ENCODE measurements at places on chromosomes 3 and 15.
A peak's percentile ranks its signal among the peaks of the same experiment; 100 is the strongest.

DNA sequence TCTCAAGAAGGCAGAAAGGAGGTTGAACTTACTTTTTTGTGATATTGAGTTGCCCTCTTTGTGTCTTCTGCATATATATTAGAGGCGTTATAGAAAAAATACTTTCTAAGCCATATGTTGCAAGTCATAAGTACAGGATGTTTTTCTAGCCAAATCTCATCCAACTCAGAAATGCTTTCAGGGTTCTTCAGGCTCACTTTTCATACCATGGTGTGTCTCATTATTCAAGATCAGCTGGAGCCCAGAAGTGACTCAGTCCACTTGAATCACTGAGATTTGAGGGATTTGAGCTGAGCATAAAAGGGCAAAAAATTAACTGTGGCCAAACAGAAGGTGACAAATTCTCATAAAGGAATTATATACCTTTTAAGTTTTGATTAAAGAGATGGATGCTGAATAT is 157.3 kb downstream of the WNT5A start:
- H3K27ac ChIP-seq, result no peak overlapping the region
- no peaks in the 10 kb centered on the region for H3K4me1 ChIP-seq
- no peaks in the 10 kb centered on the region for H3K27me3 ChIP-seq
- H3K4me3 ChIP-seq, result no peak overlapping the region

DNA sequence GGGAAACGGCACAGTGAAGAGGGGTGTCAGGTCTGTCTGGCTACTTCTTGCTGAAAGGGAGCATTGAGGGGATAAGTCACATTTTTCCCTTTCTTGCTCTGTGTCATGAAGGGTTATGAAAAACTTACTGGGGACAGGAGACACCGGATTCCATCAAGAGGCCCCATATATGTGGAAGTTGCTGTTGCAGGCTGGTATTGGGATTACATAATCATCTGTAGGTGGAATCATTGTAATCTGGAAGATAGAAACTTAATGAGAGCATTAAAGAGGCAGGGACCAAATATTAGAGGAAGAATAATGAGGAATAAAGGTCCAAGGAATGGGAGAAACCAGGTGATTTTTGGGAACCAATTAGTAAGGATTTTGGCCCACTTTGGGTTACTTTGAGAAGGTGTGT is 4.2 kb upstream of the TCAIM start:
- H3K27ac ChIP-seq, result no peak overlapping the region
- no peaks in the 10 kb centered on the region for H3K36me3 ChIP-seq
- H3K4me3 ChIP-seq, result no peak overlapping the region
- H3K27me3 ChIP-seq, result no peaks in the 10 kb centered on the region
- no peak for DNase-seq
- H3K4me1 ChIP-seq, result no peaks in the 10 kb centered on the region

- DNase-seq, result peak; percentile 73
- H3K27ac ChIP-seq, result peak overlapping the region; percentile 25
- H3K27me3 ChIP-seq, result no peaks in the 10 kb centered on the region
Measured at GRCh38 chr15:61661791-61662190, 398.5 kb downstream of the VPS13C start.

DNA sequence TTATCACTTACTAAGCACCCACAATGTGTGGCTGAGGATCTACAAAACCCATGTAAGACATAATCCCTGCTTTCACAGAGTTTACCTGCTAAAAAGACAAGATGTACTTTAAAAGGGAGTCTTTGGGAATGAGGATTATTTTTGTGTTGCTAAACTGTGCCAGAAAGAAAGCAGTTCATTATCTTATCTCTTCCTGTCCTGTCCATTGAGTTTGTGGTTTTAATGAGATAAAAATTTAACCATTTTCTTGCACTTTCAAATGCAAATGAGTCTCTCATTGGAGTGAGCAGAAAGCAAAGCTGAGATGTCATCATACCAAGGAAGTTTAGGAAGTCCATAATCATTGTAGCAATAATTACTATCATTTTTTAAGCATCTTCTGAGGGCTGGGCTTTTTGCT is 231.2 kb upstream of the ADAMTS9 start:
- DNase-seq, result no peak
- H3K4me3 ChIP-seq, result no peak overlapping the region
- no peaks in the 10 kb centered on the region for H3K27me3 ChIP-seq
- no peaks in the 10 kb centered on the region for H3K36me3 ChIP-seq
- H3K27ac ChIP-seq, result no peak overlapping the region

DNA sequence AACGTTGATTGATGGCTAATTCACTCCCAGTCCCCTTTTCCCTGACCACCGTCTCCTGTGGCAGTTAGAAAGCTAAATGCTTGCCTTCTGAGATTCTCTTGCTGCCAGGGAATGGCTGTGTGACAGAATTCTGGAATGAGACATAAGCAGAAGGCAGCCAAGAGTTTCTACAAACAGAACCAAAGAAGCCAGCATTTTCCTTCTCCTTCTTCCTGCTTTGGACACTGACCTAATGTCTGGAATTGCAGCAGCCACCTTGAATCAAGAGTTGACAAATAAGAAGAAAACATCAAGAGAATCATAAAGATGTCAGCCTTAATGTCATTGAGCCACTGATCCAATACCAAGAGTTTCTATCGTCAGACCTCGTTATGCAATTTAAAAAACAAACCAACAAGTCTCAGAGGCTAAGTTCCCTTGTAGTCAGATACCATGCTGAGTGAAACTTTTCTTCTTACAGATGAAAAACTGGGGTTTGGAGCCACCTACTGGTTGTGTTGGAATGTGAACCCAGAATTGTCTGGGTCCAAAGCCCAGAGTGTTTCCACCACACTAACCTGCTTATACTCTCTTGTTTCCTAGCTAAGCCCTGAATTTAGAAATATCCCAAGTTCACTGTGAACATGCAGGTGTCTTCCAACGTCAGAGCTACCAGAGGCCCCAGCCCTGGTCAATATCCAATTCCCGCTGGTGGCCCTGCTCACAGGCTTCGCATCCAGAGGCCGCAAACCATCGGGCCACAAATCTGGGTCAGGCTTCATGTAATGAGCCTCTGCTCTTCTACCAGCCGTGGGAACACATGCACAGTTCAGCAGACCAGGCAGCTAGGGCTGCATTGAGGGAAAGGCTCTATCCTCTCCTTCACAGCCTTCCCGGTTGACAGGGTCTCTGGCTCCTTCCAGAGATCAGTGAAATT is 42.5 kb downstream of the MCF2L2 start:
- no peaks in the 10 kb centered on the region for H3K27me3 ChIP-seq
- H3K36me3 ChIP-seq, result no peaks in the 10 kb centered on the region
- DNase-seq, result peak; percentile 41
- no peak overlapping the region for H3K4me3 ChIP-seq

DNA sequence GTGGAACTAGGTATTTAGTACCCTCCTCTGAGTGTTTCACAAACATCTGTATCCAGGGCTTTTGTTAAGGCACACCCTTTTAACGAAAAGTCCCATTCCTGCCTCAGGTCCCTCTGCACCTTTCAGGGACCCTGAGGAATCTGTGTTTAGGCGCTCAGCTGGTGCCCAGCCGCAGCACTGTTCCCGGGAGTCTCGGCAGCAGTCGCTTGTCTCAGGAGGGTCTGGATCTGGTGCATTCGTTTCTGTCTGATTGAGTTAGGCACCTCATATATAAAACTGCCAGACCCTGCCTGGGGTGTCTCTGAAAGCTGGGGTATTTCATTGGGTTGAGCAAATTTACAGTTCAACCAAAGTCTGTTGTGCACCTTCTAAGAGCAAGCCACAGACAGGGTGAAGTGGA is 162.8 kb upstream of the TOPAZ1 start:
- no peak for DNase-seq
- no peaks in the 10 kb centered on the region for H3K4me1 ChIP-seq
- no peaks in the 10 kb centered on the region for H3K27me3 ChIP-seq
- H3K4me3 ChIP-seq, result no peak overlapping the region

DNA sequence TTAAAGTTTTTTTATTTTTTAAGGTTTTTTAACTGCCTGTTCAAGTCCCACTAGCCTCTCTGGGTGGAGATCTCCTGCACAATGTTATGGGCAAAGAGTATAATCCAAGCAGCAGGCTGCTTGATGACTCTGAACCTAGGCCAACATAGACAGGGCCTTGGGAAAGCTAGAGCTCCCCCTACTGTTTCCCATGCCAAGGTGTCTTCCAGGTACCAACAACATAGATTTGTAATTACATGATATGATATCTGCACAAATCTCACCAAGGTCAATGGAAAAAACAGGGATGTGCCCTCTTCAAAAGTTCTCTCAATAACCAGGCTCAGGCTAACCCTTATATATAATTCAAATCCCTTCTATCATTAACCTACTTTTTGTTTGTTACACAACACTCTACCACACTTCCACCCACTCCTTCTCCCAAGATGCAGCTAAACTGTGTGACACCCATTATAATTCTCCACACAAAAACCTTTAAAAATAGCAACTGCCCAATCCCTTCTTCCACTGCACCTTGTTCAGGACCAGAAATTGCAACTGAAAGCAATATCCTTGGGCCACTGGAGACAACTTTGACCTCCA is 43.8 kb downstream of the RBM15B start:
- peaks cover 5% of the 10 kb centered on the region for H3K4me1 ChIP-seq
- no peak for DNase-seq
- H3K27me3 ChIP-seq, result no peaks in the 10 kb centered on the region
- H3K36me3 ChIP-seq, result peaks cover 76% of the 10 kb centered on the region
- no peak overlapping the region for H3K27ac ChIP-seq

GRCh38 chr3:197392961-197393360 is 94.5 kb upstream of the DLG1 start:
- peaks cover 11% of the 10 kb centered on the region for H3K4me1 ChIP-seq
- H3K4me3 ChIP-seq, result no peak overlapping the region
- H3K27me3 ChIP-seq, result no peaks in the 10 kb centered on the region
- DNase-seq, result no peak
- H3K27ac ChIP-seq, result no peak overlapping the region

DNA sequence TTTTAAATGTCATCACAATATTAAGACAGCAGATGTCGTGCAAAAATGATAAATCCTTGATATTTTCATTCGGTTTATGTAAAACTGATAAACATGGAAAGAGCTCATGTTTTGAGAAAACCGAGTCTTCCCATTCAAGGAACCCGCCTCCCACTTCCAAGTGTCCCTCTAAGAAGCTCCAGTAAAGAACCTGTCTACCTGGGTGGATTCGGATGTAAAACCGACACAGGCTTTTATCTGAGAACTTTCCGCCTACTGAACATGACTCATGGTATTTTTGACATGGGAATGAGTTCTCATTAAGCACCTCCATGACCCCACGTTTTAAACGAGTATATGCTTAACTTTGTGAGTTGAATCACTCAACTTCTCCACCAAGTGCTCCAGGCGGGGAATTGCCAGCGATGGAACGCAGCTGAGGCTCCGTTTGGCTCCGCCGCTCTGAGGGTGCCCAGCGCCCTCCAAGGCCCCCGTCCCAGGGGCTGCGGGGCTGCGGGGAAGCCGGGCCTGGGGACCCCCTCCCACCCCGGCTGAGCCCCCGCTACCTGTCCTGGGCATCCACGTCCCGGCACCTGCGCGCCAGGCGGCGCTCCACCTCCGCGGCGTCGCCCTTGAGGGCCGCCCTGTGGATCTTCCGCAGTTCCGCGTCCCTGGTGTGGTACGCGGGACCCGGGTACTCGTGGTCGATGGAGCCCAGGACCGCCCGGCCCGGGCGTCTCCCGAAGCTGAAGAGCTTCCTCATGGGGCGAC is 119.9 kb downstream of the LMLN start:
- DNase-seq, result peak; percentile 19
- peak overlapping the region; percentile 47 for H3K4me3 ChIP-seq
- H3K27ac ChIP-seq, result no peak overlapping the region
- peaks cover 15% of the 10 kb centered on the region for H3K4me1 ChIP-seq
- H3K36me3 ChIP-seq, result no peaks in the 10 kb centered on the region
- peaks cover 60% of the 10 kb centered on the region for H3K27me3 ChIP-seq

- peak; percentile 27 for DNase-seq
- no peaks in the 10 kb centered on the region for H3K36me3 ChIP-seq
- H3K27me3 ChIP-seq, result no peaks in the 10 kb centered on the region
- H3K4me3 ChIP-seq, result no peak overlapping the region
Measured at GRCh38 chr15:39922462-39923092, 2.5 kb upstream of the GPR176 start.

DNA sequence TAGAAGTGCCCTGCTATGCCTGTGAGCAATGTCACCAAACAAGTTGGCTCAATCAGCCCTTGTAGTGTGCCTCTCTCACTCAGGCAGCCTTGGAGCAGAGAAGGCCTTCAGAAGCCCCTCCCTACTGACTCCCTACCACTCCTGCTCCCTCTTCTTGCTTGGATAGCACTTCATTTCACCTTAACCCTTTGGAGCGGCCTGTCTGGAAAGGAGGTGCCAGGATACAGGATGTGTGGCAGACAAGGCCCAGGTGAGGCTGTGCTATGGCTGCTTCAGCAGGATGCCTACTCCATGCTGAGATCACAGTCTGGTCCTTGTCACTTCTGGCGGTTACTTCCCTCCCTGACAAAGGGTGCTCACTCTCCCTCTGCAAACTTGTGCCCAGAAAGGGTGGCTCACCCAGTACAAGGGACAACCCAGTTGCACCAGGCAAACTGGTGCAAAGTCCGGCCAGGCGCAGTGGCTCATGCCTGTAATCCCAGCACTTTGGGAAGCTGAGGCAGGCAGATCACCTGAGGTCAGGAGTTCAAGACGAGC is 1.1 kb downstream of the MON1A start:
- peaks cover 17% of the 10 kb centered on the region for H3K4me1 ChIP-seq
- H3K27me3 ChIP-seq, result no peaks in the 10 kb centered on the region
- DNase-seq, result no peak
- peak overlapping the region; percentile 82 for H3K4me3 ChIP-seq
- H3K36me3 ChIP-seq, result no peaks in the 10 kb centered on the region

GRCh38 chr15:63331456-63331855 is 50.2 kb downstream of the CA12 start:
- DNase-seq, result no peak
- no peak overlapping the region for H3K4me3 ChIP-seq
- H3K4me1 ChIP-seq, result no peaks in the 10 kb centered on the region
- H3K27ac ChIP-seq, result no peak overlapping the region
- H3K27me3 ChIP-seq, result peaks cover 4% of the 10 kb centered on the region

DNA sequence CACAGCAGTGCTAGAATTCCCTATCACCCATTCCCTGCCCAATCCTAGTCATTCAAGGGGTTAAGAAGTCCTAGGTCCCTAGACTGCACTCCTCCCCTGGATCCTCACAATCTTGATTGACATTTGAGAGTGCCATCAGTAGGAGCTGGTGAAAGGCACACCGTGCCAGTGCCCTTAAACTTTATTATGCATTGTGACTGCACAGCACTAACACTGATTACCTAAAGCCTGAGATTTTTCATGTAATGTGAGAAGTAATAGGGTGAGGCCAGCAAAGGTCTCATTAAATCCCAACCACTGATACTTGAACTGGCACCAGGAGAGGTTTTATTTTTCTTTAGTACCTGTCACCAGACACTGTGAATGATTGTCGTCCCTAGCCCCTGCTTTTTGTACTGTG is 16.3 kb downstream of the GXYLT2 start:
- H3K27me3 ChIP-seq, result no peaks in the 10 kb centered on the region
- H3K4me1 ChIP-seq, result no peaks in the 10 kb centered on the region
- H3K36me3 ChIP-seq, result no peaks in the 10 kb centered on the region
- no peak for DNase-seq
- H3K4me3 ChIP-seq, result no peak overlapping the region

- H3K36me3 ChIP-seq, result no peaks in the 10 kb centered on the region
- no peaks in the 10 kb centered on the region for H3K27me3 ChIP-seq
- DNase-seq, result no peak
Measured at GRCh38 chr3:3628676-3629328, 170.4 kb upstream of the LRRN1 start.
